ENCODE measurements at places on chromosomes 12 and 14.

- DNase-seq, result no peak
Measured at GRCh38 chr14:67566908-67567307, 33.2 kb downstream of the PIGH start.

DNA sequence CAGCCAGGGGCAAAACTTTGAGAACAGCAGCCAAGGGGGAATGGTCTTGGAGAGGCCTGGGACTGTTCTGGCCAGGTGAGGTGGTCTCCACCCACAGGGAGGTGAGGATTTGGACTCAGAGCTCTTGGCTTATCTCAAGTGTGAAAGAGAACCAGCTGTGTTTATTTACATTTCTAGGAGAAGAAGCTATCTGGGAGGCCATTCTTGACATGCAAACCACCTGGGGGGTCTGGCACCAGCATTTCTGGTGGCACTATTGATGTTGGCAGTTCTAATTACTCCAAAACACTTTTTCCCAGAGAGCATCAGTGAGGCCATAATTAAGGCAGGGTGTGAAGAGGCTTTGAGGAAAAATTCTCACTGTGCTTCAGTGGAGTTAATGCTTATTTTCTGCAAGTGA is 95.1 kb downstream of the CAND1 start:
- DNase-seq, result no peak

DNA sequence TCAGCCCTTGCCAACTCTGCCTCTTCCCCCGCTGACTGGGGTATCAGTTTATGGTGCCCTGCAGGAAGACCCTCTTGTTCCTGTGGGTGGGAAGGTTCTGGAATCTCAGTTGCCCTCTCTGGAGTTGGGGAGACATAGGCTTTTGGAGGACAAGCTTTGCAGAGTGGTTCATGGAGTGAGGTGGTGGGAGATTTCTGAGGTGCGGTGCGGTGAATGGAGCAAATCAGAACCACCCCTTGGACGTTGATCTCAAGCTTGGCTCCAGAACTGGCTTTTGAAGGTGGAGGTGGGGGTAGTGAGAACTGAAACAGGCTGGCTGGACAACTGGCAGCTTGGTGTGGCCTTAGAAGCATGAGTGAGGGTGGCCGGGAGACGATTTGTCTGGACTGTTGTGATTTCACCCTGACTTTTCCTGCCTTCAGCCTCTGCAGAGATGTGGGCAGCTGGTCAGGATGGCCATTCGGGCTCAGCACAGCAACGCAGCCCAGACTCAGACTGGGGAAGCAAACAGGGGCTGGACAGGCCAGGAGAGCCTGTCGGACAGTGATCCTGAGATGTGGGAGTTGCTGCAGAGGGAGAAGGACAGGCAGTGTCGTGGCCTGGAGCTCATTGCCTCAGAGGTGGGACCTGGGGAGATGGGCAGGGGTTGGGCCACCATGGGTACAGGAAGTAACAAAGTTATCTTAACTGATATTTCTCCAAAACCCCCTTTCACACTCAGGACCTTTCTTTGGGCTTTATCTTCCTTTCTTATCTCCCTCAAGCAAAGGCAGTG is 1.1 kb downstream of the SHMT2 start:
- no peak for DNase-seq

DNA sequence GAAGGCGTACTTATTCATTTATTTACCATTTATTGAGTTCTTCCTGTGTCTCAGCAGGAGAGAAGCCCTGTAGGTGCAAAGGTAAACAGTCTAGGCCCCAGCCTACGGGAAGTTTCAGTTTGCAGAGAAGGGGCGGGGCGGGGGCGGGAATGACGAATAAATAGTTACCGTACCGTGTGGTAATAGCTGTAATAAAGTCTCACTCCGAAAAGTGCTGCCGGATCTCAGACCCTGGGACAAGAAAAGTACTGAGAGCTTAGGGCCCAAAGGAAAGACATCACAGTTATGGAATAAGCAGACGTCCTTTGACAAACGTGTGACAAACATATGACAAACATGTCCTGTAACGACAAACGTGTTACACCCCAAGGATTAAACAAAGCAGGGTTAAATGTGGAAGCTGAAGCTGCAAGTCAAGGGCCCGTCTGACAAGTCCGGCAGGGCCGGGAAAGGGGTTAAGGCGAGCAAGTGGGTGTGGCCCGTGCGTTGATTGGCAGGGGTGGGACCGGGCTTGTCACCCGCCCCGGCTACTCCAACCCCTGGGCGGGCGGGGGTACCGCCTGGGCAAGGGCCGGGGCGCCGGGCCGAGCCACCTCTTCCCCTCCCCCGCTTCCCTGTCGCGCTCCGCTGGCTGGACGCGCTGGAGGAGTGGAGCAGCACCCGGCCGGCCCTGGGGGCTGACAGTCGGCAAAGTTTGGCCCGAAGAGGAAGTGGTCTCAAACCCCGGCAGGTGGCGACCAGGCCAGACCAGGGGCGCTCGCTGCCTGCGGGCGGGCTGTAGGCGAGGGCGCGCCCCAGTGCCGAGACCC is at the start of gene LRP10:
TSS of gene LRP10 (plus strand) at position 517 of the 809 bp plus-strand sequence. CDS start 564 bp downstream, outside the sequence.
- DNase-seq, result peak; percentile 95

GRCh38 chr14:95162641-95163040 is 5.3 kb upstream of the DICER1 start:
- DNase-seq, result no peak

- no peak for DNase-seq
Measured at GRCh38 chr14:24126939-24127338, 3.5 kb upstream of the FITM1 start.

DNA sequence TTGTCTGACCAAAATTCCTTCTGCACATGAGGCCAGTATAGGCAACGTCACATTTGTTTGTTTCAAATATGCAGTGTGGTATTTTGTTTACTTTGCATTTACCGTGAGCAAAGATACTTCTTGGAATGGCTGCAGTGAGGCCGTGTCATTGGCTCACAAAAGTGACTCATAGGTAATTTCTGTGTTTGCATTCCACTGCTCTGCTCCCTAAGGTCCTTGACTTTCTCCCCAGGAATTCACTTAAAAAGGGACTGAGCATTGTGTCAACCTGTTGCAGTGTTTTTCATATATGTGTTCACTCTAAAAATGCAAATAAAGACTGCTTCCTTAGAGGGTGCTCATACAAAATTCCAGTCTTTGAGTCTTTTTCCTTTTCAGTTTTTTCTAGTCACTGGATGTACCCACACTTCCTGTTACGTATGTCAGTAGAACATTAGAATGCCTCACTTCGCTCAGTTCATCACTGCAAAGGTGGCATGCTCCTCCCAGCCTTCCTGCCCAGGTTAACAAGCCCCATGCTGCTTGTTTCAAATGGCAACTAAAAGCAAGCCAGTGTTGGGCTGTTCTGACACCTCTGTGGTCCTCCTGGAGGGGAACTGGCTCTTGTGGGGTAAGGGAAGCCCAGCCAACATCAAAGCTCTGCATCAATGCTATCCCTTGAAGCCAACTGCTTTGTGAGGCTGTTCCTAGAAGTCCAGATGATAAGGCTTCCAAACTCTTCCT is 9.1 kb downstream of the C12orf76 start:
- DNase-seq, result no peak
